ENCODE measurements at places on chromosomes 1 and 21.

- DNase-seq = no peak
These were observed 59.3 kb downstream of the SH3BGR start for GRCh38 chr21:39511102-39511501.

GRCh38 chr1:3472906-3473305, 18.4 kb downstream of the ARHGEF16 start:
- DNase-seq = no peak

- DNase-seq = no peak
These were observed 1287.4 kb upstream of the B3GALT2 start for GRCh38 chr1:194473766-194474165.

DNA sequence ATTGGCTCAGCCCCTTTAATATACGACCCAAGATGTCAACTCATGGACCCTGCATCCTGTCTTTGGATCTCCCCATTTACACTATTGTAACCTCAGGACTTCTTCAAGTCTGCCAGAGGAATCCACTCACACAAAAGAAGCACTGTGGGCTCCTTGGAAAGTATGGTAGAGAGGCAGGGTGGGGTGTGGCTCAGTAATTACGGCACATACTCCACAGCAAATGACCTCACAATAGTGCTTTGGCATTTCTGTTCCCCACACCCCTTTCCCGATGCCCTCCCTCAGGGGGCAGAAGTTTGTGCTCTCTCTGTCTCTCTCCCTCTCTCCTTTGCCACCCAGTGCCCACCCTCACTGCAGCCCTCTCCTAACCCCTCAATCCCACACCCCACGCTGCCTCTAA, 27.8 kb upstream of the IFNAR2 start:
- DNase-seq = no peak

DNA sequence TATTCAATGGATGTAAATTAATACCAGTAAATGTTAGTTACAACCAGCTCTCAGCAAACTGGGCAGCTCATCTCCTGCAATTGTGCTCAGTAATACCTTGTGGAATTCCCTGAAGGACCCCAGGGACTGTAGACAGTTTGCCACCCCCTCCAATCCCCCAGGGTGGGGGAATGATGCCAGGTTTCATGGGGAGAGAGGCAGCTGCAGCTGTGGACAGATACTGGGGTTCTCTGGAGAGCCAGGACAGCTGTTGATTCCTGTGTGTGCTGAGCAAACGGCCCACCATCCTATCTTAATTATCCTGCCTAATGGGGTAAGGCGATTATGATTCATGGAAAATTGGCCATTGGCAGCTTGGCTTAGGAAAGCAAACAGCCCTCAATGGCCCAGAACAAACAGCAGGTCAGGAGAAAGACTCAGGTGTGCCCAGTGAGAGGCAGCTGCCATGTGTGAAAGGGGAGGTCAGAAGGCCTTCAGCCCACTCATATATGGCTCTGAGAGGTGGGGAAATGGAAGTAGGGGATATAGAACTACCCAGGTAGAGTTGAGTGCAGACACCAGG, 148.9 kb upstream of the CTTNBP2NL start:
- no peak for DNase-seq
